Fibroblast of skin of right quadriceps (primary cell): ENCODE measurements at places on chromosomes 7 and 10.

GRCh38 chr7:19066170-19066569 lies 51.3 kb downstream of the TWIST1 start:
- peak; percentile 48 for DNase-seq

DNA sequence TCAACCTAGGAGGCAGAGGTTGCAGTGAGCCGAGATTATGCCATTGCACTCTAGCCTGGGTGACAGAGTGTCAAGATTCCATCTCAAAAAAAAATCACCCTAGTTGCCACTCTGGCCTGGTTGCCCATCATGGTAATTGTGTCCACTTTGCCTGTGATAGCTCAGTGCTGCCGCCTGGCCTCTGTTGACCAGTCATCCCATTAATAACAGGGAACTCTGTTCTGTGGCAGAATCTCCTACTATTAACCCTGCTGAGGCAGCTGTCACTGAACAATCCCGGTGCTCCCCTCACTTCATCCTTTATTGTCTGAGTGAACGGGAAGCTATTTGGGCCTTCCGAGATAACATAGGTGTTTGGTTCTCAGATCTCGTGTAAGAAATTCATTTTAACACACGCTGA lies 14.6 kb downstream of the ZNF3 start:
- no peak for DNase-seq

DNA sequence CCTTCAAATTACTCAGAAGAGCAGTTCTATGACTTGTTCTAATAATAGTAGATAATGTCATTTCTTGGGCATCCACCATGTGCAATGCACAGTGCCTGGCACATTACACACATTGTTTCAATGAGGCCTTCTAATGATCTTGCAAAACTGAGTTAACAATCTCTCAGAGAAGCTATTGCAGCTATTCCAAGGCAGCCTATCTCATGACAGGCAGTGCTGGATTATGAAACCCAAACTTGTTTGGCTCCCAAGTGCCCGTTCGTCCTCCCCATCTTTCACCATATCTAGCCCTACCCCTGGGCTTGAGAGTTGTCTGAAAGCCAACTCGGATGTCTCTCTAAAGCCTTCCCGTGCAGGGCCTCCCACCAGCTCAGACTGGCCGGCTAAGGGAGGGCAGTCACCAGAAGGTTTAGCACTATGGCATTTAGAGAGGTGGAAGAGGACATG lies 405.1 kb downstream of the PLXNA4 start:
- no peak for DNase-seq

DNA sequence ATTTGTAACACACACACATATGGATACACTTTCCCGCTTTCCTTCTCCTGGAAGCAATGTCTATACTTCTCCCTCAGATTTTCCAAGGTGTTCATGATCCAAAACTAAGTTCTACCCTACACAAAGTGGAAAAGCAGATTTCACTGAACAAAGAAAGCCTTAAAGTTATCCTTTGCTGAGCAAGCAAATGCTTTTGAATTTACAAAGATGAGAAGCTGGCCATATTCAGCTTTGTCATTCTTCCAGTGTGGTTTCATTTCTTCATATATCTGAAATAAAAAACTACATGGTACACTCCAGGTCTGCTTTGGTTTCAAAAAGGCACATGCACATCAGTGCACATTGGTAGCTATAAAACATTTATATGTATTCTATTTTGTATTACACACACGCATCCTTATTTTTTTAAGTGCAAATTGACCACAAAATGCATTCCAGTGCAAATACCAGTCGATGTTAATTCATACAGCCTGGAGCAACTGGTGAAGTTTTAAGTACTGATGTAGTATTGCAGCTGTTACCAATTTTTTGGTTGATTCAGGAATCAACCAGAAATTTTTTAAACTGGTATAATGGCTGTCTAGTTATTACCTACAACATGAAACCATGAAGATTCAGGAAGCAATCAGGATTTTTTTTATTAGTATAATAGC lies 65.5 kb upstream of the SRPK2 start:
- DNase-seq = peak; percentile 92

- peak; percentile 57 for DNase-seq
These were observed 56.1 kb upstream of the SH2B2 start for GRCh38 chr7:102230593-102230992.

- DNase-seq = peak; percentile 20
These were observed 162.0 kb downstream of the CYP26A1 start for GRCh38 chr10:93235686-93236085.

GRCh38 chr10:101386659-101387259 lies 32.8 kb downstream of the BTRC start:
- no peak for DNase-seq

GRCh38 chr7:105448181-105448580 lies 59.5 kb upstream of the SRPK2 start:
- DNase-seq = no peak

GRCh38 chr7:110257673-110258072 lies 833.3 kb upstream of the LRRN3 start:
- no peak for DNase-seq

DNA sequence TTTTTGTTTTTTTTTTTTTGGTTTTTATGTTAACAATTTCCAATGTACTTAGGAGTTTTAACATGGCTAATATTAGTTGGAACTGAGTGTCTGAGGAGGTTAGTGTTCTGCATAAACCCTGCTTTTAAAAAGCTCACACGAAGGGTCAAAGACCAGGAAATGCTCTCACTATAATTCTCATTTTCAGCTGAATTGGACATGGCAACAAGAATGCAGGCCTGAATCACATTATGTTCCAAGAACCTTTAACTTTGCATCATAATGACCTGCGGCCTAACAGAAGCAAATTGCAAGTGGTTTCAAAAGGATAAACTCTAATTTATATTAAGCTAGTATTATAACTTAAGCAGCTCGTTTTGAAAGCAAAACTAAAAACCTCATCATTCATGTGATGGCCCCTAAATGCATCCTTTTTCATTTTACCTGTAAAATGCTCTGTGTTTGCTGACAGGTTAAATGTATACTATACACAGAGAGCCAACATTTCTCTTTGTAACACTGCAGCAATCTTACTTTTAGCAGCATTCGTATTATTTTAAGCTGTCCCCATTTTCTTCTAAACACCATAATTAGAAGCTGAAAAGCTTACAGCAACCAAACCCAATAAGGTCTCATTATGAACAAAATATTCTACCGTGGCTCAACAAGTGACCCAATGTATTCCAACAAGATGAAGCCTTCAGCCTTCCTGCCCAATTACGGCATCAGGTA lies 242.8 kb upstream of the SP4 start:
- no peak for DNase-seq

DNA sequence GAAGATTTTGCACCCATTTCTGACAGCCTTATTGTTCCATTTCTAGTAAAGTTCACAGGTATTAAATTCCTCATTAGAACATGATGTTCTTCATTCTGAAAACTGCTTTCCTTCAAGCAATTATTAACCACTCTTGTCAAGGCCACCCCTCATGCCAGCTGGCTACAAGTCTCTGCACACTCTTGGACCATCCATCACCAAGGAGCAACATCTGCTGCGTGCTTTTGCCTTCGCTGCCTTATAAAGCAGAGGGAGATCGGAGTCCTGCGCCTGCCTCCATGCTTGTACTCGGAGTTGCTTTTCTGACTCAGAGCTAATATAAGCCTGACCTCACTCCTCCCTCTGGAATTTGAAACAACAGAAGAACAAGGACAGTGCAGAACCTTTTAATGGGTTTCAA lies 529.9 kb upstream of the DPP6 start:
- DNase-seq = no peak

DNA sequence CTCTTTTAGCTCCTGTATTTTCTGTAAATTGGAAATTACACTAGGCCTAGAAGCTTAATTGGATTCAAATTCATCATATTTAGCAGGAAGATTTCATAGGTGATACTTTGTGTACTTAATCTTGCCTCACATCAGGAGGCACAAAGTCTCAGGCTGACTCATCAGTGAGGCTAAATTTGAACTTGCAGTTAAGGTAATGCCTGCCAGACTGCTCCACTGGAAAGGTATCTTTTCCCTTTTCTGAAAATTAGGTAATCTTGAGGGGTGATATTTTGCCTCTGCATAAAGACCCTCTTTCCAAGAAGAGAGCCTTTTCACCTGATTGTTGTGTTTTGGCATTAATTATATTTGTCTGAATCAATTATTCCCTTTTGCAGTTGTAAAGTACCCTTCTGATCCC lies 14.6 kb downstream of the PPIA start:
- no peak for DNase-seq

DNA sequence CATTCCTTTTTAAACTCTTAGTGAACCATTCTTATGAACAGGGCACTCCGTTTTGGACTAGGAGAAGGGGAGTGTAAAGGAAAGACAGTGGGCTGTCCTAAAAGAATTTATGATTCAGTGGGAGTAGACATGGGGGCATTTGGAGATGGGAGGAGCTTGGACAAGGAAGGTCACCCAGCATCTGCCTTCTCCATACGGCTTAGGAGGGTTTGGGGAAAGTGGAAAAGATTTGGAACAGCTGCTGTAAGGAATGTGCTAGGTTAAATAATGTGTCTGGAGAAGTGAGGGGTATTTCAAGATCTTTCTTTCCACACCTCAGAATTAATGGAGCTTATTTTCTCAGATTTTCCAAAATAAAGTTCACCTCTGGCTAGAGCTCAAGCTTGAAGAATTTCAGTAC lies 24.0 kb downstream of the SLC35G1 start:
- DNase-seq = no peak

GRCh38 chr10:75408911-75409885 lies 7.6 kb upstream of the ZNF503 start:
- DNase-seq = peak; percentile 41

- no peak for DNase-seq
These were observed 190.9 kb upstream of the CXCL12 start for GRCh38 chr10:44575601-44576380.

DNA sequence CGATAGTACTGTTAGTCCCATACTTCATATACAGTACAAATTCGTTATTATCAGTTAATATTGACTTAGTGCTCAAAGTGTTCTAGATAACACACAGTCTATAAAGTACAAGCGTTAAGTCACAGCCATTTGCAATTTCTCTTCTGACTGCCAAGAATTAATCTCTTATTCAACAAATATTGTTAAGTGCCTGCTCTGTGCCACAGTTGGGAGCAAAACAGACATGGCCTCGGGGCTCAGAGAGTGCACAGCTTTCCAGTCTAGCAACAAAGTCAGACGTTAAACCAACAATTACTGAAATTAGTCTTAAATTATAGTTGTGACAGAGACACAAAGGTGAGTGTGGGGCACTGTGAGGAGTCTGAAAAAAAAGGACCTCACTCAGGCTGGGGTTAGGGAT lies 113.0 kb upstream of the DPP6 start:
- no peak for DNase-seq

DNA sequence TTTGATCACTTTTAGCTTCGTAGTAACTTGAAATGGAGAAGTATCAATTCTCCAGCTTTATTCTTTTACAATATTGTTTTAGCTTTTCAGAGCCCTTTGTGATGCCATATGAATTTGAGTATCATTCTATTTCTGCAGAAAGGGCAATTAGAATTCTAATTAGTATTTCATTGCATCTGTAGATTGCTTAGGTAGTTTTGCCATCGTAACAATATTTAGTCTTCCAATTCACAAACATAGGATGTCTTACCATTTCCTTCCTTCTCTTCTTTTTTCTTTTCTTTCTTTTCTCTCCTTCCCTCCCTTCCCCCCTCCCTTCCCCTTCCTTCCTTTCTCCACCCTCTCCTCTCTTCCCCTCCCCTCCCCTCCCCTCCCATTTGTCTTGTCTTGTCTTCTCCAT lies 105.0 kb downstream of the MAPK8 start:
- DNase-seq = no peak

- no peak for DNase-seq
These were observed 87.9 kb upstream of the IKZF1 start for GRCh38 chr7:50216626-50217025.

GRCh38 chr7:1733908-1734730 lies 64.0 kb downstream of the ELFN1 start:
- no peak for DNase-seq

DNA sequence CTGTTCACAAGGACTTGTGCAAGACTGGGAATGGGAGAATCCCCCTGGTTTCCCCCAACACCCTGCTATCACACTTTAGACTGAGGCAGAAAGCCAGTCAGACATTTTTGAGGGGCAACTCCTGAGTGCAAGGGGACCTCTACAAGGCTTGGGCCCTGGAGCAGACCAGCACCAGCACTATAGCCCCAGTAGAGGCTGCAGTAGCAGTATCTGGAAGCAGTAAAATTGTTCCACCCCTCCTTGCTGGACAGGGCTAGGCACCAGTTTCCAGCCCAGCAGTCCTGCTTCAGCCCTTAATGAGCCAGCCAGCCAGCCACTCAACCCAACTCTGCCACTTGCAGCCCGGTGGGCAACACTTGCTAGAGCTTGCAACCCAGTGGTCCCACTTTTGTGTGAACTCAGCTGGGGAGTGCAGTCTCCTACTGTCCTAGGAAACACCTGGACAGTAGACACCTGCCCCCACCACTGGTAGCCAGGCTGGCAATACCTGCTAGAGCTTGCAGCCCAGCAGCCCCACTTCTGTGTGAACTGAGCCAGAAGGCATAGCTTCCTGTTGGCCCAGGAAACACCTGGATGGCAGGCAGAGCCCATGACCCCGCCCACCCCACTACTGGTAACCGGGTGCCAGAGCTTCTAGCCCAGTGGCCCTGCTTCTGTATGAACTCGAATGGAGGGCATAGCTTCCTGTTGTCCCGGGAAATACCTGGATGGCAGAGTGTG lies 65.0 kb downstream of the FBXL13 start:
- DNase-seq = no peak

GRCh38 chr10:6045314-6045848 lies 16.8 kb downstream of the IL2RA start:
- no peak for DNase-seq

DNA sequence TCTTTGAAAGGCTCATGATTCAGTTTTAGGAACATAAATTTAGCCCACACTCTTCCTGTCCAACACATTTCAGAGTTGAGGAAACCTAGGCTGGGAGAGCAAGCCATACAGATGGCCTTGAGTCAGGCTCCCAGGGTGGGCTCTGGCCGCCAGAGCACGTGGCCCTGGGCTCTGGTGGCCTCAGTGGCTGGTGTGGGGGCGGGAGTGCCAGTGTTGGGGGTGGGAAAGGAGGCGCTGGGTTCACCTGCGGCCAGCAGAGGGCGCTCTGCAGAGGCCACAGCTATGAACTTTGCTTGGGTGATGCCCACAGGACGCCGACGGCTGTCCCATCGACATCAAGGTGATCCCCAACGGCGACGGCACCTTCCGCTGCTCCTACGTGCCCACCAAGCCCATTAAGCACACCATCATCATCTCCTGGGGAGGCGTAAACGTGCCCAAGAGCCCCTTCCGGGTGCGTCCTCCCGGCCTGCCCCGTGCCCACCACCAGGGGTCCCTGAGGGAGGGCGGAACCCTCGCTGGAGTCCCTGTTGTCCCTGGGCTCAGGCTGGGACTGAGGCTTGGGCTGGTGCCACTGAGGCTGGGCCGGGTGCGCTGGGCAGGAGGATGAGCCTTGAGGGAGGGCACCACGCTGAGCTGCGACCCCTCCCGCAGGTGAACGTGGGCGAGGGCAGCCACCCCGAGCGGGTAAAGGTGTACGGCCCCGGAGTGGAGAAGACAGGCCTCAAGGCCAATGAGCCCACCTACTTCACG lies 11.9 kb downstream of the FLNC start:
- DNase-seq = peak; percentile 42

DNA sequence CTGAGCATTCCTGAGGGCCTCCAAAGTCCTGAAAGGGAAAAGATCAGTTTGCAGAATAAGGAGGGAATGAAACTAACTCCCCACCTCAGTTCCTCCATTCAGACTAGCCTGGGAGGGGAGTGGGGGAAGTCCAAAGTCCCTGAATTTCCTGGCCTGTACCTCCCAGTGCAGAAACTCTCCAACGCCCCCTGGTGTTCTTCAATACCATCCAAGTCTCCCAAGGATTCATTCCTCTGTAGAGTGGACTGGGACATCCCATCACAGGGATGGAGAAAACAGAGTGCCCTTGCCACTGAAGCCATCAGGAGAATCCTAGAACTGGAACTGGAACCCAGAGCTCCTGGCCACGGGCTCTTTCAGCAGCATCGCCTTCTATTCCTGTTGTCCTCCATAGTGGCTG lies 1.6 kb upstream of the COL13A1 start:
- DNase-seq = peak; percentile 62
